Astrocyte of the cerebellum (primary cell): ENCODE measurements at places on chromosomes 11 and 22.

GRCh38 chr11:59221441-59221840 is 8.7 kb upstream of the MPEG1 start:
- no peak for DNase-seq

DNA sequence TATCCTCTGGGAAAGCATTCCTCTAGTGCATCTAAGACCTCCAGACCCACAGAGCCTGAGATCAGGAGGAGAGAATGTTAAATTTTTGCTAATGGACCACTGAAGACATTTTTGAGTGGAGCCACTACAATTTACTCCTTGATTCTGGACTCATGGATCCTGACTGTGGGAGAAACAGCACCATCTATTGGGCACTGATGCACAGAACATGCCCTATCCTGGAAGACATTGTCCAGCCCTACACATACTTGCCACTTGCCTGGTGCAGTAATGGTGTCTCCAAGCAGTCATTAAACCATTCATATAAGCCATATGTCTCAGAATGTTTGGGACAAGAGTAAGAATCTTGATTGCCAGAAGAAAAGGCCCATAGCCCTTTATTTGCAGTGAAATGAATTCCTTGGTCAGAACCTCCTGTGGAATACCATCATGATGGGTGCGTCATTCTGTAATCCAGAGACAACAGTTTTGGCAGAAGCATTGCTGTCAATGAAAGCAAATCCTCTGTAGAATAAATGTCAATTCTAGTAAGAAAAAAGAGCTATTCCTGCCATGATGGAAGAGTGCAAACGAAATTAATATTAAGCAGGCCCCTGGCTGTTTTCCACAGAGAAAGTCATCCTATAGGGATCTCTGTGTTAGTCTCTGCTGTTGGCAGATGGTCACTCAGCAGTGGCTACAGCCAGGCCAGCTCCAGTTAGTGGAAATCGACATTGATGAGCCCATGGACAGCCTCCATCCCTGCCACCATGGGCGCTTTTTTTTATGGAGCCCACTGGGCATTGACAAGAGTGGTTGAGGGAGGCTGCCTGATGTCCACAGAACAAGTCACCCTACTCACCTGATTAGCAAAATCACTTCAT is 43.5 kb downstream of the GGTLC2 start:
- peak; percentile 15 for DNase-seq

- no peak for DNase-seq
Measured at GRCh38 chr11:18493310-18493709, 33.4 kb downstream of the TSG101 start.

DNA sequence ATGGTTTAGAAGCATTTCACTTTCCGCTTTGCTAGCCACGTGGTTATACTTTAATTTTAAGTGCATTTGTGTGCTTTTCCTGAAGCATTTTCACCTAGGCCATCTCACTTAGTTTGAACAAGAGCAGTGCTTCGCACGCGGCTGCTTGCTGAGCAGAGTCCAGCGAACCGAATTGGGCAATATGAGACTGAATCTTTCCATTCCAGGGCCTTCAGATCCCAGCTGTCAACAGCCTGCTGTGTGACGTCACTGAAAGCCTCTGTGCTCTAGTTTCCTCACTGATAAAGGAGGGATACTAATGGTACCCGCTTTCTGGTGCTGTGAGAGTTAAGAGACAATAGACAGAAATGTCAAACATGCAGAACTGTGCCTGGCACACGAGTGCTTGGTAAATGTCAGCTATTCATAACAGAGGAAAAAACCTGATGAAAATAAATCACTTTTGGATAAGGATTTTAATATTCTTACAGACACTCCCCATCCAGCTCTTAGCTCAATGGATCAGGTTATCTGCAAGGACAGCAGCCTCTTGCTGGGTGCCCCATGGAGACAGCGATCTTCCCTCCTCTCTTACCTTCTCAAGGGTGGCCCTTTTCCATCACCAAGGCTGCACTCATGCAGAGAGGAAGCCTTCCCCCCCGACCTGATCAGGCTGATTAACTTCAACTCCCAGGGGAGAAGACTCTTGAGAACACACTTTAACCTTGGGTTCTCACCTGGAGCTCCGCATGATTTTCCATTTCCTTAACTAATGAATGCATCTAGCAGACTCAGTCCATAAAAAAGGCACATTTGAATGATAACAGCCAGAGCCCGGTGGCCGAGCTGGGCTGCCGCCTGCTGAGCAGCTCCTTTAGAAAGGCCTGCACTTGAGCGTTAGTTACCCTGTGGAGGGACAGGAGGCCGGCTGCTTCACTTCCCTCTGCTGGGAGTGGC is 3.5 kb upstream of the GLB1L3 start:
- DNase-seq = no peak

DNA sequence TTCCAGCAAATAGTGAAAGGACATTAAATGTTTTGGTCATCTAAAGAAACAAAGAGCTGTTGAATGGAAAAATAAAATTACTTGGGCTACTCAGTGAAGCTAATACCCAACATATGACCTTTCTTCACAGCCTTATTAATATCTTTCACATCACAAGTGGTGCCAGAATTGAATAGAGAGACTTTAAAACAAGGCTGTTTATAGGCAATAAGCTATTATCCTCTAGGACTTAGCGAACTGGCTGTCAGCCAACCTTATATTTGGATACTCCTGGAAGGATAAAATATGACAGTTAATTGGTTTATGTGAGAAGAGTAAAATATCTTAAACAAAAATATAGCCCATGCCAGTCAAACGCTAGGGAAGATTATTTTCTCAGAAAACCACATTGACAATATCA is 225.5 kb upstream of the BLID start:
- DNase-seq = no peak

GRCh38 chr11:133661846-133662245 is 129.5 kb upstream of the OPCML start:
- DNase-seq = no peak

GRCh38 chr11:66891851-66892660 is 35.2 kb downstream of the LRFN4 start:
- peak; percentile 62 for DNase-seq

- DNase-seq = no peak
Measured at GRCh38 chr22:30640839-30641430, 5.4 kb downstream of the SLC35E4 start.

DNA sequence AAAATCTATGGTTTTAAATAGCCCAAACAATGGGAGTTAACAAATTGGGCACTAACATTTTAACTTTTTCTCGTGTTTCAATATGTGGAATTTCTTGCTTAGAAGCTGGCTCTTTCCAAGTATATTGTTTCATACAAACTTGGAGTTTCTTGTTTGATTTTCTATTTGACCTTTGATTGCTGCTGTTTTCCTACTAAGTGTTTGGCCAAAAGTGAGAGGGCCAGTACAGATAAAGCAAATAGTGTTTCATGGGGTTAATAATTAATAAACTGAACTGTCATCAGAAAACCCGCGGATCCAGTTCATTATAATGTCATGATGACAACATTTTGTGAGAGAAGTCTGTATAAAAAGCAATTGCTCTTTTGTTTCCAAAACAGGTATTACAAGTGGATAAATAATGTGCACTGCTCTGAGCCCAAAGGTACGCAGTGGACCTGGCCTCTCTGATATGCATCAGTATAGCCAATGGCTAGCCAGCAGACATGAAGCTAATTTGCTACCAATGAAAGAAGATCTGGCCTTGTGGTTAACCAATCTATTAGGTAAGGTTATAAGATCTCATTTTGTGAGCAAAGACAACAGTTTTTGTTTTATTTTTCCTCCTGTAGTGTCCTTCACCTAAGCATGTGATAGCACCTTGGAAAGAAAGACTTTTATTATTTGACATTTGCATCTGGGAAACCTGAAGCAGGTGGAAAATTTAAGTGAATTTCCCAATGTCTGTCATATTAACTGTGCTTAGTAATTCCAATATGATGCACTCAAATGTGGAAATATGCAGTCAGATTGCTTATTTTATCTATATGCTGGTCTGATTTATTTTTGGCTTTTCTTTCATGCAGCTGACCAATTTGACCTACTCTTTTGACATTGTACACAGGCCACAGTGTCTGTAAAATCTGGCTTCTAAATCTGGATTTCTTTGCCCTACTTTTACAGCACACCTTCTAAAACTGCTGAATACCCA is 8.3 kb downstream of the GAS2 start:
- no peak for DNase-seq

DNA sequence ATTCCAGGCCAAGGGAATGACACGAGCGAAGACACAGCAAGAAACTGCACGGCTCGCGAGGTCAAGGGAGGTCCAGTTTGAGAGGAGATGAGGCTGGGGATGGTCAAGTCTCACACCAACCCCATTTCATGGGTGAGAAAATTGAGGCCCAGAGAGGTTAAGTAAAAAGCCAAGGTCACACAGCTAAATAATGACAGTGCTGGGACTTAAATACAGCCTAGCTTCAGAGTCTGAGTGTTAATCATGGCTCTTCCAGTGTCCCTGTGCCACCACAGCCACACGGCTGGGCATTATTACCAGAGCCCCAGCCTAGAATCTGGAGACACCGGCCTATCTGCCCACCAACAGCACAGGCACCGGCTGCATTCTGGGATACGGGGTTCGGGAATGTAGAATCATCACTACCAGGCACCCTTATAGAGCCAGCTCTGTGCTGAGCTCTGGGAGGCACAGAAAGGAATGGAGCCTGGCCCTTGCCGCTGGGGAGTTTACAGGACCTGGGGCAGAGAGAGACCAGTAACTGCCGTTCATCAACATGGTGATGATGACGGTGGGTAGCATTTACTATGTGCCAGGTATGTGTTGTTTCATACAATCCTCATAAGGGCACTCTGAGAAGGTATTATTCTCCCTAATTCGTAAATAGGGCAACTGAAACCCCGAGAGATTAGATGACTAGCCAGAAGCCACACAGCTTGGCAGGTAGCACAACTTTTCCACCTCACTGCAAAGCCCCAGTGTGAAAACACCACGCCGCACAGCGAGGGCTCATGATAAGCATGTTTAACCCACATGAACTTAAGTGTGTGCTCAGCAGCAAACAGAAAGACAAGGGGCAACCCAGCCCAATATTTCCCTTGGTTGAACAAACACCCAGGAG is 51.8 kb downstream of the CD6 start:
- DNase-seq = no peak

DNA sequence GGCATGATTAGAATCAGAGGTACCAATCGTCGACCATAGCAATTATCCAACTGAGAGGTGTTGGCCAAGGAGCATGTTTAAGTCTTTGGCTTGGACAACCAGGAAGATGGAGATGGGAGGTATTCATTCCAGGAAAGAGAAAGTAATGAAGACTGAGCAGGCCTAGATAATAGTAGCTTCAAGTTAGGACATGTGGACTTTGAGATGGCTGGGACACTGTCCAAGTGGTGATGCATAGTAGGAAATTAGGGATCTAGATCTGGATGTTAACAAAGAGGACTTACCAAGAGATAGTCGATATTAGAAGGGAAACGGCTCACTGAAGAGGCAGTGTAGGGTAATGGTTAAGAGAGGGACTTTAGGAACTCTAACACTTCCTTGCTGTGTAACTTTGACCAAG is 266.7 kb downstream of the FAM76B start:
- DNase-seq = no peak
